Natural killer cell (primary cell): ENCODE measurements at places on chromosomes 13 and 19. TPM values are rescaled to one million over a fixed set of nuclear protein-coding genes. Genes with fewer than 3 reads are reported as not detected.

DNA sequence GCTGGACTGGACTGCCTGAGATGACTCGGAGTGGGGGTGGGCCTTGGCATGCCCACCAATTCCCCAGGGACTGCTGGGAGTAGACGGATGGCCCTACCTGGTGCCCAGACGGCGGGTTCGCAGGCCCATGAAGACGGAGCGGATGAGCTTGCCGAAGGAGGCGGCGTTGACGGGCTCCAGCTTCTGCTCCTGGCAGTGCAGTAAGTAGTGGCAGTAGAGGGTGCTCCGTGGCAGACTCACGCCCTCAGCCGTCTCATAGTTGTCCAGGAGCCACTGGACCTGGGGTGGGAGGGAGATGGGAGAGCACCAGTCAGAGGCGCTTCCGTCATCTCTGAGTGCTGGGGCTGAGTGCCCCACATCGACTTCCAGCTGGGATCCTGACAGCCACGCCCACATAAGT is 17.6 kb downstream of the DCAF15 start:
- DNase-seq = no peak

- DNase-seq = no peak
These were observed 166.6 kb downstream of the NDFIP2 start for GRCh38 chr13:79647533-79647932.

GRK1 gene
- total RNA-seq = not detected

INAFM1 gene
- 9.1 TPM for total RNA-seq

DNA sequence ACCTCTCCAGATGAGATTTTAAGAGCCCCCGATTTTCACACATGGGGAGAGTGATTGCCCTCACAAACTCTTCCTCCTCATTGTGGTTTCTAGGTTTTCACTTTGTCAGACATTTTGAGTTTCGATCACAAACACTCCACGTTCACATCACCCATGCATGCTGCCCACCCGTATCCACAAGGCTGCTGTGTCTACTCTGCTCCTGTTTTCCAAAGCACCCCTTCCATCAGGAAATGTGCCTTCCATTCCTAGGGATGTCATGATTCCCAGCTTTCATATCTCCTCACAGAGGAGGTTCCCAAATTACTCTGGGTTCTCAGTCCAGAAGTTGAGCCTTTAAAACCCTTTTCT is 45.8 kb upstream of the CEACAM21 start:
- no peak for DNase-seq

RNF113B gene
- not detected for total RNA-seq

- DNase-seq = peak; percentile 69
These were observed 957 bp upstream of the CCDC194 start for GRCh38 chr19:17394891-17395415.
